ENCODE measurements at places on chromosomes 13 and 19.

GRCh38 chr19:49338691-49339300 is 3.6 kb downstream of the CD37 start:
- peak; percentile 13 for DNase-seq

DNA sequence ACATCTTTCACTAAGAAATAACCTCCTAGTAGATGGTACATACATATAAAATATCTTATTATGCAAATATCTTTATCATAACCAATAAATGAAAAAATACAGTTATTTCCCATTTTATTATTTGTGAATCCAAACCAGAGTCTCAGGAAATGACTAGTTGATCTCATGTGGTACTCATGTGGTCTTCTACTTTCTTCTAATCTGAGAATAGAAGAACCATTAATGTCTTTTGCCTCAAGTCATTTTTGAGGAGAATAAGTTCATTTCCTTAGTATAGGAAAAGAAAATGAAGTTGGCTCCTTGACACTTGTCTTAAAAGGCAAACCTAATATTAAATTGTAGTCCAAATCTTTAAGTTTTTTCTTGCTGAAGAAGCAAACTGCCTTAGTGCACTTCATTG is 106.7 kb downstream of the EDNRB start:
- DNase-seq, result no peak

GRCh38 chr19:39524495-39524894 is 8.2 kb downstream of the EID2B start:
- no peak for DNase-seq

GRCh38 chr19:31718898-31719297 is 369.7 kb upstream of the TSHZ3 start:
- no peak for DNase-seq

GRCh38 chr19:18264971-18265540 is 9.2 kb downstream of the IQCN start:
- DNase-seq, result no peak

- DNase-seq, result no peak
These were observed 75.3 kb downstream of the ZNF536 start for GRCh38 chr19:30447553-30447870.

- no peak for DNase-seq
These were observed 209.7 kb downstream of the SPRY2 start for GRCh38 chr13:80131204-80131603.

DNA sequence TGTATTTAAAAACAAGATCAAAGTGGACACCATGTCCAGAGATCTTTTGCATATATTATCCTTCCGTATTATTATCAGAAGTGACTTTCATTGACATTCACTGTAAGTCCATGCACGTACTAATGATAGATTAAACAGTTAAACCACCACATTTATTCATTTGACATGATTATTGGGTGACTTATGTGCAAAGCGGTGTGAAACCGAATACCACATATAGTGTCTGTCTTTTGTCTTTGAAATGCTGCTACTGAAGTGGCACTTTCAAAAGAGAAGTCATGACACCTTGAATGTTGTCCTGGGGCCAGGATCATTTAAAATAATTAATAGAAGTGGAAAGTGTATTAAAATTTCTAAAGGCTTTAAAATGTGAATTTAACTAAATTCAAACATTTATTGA is 100.1 kb downstream of the ERCC5 start:
- no peak for DNase-seq

GRCh38 chr19:55086730-55087541 is 11.3 kb downstream of the EPS8L1 start:
- peak; percentile 64 for DNase-seq

DNA sequence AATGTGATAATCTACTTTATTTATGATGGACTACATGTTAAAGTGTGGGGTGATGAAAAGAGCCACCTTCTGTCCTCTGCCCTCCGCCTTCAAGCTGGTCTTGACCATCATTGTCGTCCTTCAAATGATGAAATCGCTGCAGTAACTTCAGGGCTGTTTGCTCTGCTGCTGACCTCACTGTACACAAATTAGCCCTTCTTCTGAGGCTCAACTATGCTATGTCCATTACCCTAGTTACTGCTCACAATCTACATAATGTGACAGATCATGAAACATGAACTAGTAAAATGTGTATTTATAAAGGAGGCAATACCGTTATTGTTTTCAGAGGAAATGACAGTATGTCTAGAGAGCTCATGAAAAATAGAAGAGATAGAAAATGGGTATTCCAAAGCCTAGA is 145.9 kb downstream of the RFC3 start:
- no peak for DNase-seq

DNA sequence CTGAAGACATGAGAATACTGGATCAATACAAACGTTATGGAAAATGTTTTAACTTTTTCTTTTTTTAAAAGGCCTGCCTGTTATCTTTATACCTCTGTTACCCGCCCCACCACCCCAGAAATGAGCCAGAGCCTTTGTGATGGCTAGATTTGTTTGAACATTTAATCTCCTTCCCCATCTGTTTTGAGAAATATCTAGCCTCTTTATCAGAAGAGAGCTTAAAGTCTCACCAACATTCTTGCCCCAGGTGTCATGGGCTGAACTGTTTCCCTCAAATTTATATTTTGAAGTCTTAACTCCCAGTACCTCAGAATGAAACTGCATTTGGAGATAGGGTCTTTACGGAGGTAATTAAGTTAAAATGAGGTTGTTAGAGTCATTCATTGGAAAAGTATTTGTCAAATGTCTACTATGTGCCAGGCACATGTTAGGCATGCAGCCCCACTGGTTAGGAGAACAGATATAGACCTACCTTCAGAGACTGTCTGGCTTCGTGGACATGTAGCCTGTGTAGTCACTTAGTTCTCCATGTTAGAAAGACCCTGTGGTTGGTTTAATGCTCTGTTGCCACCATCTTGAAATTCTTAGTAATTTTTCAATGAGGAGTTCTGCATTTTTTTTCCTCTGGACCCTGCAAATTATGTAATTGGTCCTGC is 6.3 kb upstream of the RB1 start:
- no peak for DNase-seq

DNA sequence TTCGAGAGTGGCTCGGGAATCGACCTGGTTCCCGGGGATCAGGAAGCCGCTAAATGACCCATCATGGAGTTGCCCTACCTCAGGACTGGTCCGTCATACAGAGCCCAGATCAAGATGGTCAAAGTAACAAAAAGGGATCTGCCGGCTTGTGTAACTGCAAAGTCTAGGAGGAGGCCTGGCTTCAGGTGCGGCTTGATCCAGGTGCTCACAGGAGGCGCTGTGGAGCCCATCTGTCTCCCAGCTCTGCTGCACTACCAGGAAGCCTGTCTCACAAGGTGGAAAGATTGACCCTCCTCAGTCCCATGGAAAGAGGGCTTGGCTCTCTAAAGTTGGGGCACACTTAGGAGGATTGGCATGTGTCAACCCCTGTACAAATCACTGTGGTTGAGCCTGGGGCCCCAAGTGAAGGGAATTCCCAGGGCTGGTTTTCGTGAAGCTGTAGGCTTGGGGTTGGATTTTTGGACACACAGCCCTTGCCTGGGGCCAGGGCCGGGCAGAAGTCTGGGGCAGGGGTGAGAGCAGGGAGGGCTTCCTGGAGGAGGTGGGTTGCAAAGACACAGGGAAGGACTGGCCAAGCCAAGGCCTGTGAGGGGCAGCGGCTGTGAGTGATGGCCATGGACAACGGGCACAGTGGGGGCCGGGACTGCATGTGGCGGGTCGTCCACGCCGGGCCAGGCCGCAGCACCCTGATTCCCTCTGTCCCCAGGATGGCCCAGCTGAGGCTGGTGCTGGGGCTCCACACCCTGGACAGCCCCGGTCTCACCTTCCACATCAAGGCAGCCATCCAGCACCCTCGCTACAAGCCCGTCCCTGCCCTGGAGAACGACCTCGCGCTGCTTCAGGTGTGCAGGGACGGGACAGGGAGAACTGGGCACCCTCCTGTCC is 4.2 kb downstream of the GZMM start:
- no peak for DNase-seq

DNA sequence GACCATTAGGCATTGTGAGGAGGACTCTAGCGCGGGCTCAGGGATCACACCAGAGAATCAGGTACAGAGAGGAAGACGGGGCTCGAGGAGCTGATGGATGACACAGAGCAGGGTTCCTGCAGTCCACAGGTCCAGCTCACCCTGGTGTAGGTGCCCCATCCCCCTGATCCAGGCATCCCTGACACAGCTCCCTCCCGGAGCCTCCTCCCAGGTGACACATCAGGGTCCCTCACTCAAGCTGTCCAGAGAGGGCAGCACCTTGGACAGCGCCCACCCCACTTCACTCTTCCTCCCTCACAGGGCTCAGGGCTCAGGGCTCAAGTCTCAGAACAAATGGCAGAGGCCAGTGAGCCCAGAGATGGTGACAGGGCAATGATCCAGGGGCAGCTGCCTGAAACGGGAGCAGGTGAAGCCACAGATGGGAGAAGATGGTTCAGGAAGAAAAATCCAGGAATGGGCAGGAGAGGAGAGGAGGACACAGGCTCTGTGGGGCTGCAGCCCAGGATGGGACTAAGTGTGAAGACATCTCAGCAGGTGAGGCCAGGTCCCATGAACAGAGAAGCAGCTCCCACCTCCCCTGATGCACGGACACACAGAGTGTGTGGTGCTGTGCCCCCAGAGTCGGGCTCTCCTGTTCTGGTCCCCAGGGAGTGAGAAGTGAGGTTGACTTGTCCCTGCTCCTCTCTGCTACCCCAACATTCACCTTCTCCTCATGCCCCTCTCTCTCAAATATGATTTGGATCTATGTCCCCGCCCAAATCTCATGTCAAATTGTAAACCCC is 2.8 kb upstream of the CEACAM5 start:
- DNase-seq, result no peak

GRCh38 chr19:45249261-45250033 is 1.6 kb upstream of the MARK4 start:
- no peak for DNase-seq

DNA sequence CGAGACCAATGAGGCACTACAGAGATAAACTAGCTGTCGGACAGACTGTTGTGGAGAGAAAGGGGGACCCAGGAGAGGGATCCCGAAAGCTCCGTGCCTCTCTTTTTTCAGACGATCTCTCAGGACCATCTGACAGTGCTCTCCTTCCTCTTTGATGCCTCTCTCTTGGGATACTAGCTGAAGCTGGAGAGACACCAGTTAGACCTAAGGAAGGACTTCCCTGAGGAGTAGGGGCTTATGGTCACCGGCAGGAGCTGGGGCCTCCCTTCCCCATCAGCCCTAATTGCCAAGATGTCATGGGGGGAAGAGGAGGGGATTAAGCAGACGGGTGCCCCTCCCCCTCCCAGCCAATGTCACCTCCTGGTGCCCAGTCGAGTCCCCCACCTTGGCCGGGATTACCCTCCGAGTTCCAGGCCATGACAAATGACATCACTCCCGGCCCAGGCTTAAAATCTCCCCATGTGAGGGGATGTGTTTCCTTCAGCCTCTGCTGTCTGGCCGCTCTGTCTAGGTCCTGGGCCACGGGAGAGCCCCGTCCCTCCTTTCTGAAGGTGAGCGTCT is at the start of gene CRX:
Gene CRX, plus strand, starts transcription at position 478 of the 561 bp plus-strand sequence. CDS start 12,507 bp downstream, outside the sequence.
- no peak for DNase-seq

GRCh38 chr13:21638319-21639282 is 32.3 kb upstream of the FGF9 start:
- peak; percentile 59 for DNase-seq

- DNase-seq, result no peak
These were observed 61.3 kb downstream of the NUFIP1 start for GRCh38 chr13:44927968-44928367.

GRCh38 chr19:44947041-44947581 is 1.3 kb downstream of the APOC2 start:
- DNase-seq, result no peak

DNA sequence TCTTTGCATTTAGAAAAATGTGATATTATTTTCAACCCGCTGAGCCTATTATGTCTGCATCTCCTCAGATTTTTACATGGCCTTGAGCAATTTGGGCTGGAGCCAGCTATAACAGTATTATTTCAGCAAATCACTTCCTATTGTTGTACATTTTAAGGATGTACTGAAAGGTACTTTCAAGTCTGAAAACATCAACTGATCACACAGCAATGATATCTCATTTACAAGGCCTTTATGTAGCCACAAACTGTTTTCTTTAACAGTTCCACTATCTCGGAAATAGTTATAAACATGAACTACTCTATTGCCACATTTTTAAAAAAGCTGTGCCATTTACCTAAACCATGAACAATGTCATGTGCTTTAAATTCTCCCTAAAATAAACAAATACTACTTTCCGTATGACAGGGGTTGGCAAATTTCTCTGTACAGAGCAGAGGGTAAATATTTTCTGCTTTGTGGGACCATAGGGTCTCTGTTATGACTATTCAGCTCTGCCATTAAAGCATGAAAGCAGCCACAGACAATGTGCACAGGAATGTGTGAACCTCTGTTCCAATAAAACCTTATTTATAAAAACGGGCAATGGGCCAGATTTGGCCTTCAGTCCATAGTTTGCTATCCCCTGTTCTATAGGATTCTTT is 560.4 kb downstream of the GPC6 start:
- DNase-seq, result no peak

DNA sequence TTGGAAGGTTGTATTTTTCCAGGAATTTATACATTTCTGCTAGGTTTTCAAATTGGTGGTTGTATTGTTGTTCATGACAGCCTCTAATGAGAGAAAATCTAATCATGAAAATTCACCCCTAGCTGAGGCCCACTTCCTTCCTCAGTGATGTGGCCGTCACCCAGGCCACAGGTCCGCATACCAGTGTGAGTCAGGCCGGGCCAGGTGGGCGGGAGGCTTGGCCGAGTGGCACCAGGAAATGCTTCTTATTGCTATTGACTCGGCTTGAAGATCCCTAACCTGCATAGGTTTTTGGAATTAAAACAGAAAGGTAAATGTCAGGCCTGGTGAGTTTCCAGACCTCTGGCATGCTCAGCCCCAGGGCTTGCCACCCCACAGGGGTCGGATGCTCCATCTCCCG is 88.7 kb downstream of the SCGB2B2 start:
- DNase-seq, result no peak

- DNase-seq, result no peak
These were observed 353.3 kb upstream of the ZNF507 start for GRCh38 chr19:31991984-31992655.

DNA sequence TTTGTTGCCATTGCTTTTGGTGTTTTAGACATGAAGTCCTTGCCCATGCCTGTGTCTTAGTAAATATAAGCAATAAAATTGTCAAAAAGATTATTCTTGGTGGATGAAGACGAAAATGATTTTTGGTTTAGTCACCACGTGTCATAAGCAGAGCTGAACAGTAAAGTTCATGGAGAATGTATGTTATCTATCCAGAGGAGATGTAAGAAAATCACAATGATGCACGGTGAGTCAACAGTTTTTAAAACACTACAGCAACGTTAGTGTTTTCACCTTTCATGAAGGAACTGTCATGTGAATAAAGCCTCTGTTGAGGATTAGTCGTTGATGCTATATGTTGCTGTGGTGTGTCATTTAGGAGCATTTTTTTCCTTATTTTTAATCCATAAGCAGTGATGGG is 137.6 kb downstream of the GPC6 start:
- no peak for DNase-seq

- no peak for DNase-seq
These were observed 437.6 kb upstream of the KLF12 start for GRCh38 chr13:74571811-74572210.

Measured in CD4-positive, alpha-beta T cell treated with Interleukin-21 for 1 hour (primary cell).